ENCODE measurements at places on chromosomes 12 and 14. TPM values are rescaled to one million over a fixed set of nuclear protein-coding genes. Genes with fewer than 3 reads are reported as not detected.

ADAM21 gene
- not detected for total RNA-seq

SMIM41 gene
- total RNA-seq = not detected

B4GALNT1 gene
- 2.5 TPM for total RNA-seq

CD69 gene
- 158 TPM for total RNA-seq

SYNDIG1L gene
- total RNA-seq = not detected

NINJ2 gene
- total RNA-seq = 3.0 TPM

GRCh38 chr12:131836193-131836592 lies 8.0 kb downstream of the MMP17 start:
- H3K27me3 ChIP-seq = peaks cover 14% of the 10 kb centered on the region
- H3K4me3 ChIP-seq = no peak overlapping the region
- peaks cover 4% of the 10 kb centered on the region for H3K4me1 ChIP-seq
- no peak for DNase-seq
- H3K27ac ChIP-seq = no peak overlapping the region

- DNase-seq = no peak
- no peak overlapping the region for H3K27ac ChIP-seq
- H3K27me3 ChIP-seq = no peaks in the 10 kb centered on the region
- H3K36me3 ChIP-seq = peaks cover 4% of the 10 kb centered on the region
- no peak overlapping the region for H3K4me3 ChIP-seq
- no peaks in the 10 kb centered on the region for H3K4me1 ChIP-seq
These were observed 17.2 kb downstream of the DERA start for GRCh38 chr12:15928346-15928745.

- peak overlapping the region; percentile 87 for H3K4me3 ChIP-seq
- H3K27me3 ChIP-seq = peaks cover 52% of the 10 kb centered on the region
- peak overlapping the region; percentile 82 for H3K27ac ChIP-seq
- DNase-seq = peak; percentile 66
- H3K4me1 ChIP-seq = peaks cover 32% of the 10 kb centered on the region
These were observed 18.0 kb downstream of the SLC24A4 start for GRCh38 chr14:92340931-92341330.

DNA sequence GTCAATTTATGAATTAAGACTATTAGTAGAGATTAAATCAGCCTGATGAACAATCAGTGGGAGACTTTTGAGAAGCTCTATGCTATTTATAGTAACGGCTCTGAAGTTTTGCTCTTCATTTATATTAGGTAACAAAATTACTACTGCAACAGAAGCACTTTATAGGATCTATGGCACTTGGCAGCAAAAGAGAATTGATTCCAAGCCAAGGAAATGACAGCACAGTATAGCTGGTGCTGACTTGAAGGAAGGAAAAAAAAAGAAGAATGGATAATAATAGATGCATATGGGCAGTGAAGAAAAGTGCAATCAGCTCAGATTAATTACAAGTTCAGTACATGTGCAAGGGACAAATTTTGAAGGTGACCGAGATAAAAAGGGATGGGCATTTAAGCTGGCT lies 228.2 kb upstream of the PPFIA2 start:
- no peak overlapping the region for H3K27ac ChIP-seq
- no peaks in the 10 kb centered on the region for H3K36me3 ChIP-seq
- DNase-seq = no peak
- H3K27me3 ChIP-seq = no peaks in the 10 kb centered on the region
- no peak overlapping the region for H3K4me3 ChIP-seq

DNA sequence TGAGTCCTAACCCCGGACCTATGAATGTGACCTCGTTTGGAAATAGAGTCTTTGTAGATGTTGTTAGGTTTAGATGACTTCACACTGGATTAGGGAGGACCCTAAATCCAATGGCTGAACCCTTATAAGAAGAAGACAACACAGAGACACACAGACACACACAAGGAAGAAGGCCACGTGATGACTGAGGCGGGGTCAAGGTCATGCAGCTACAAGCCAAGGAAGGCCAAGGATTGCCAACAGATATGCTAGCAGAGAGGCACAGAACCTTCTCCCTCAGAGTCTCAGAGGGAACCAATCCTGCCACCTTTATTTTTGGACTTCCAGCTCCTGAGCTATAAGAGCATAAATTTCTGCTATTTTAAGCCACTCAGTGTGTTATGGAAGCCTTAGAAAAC lies 31.8 kb downstream of the LTBP2 start:
- peaks cover 15% of the 10 kb centered on the region for H3K27me3 ChIP-seq
- peak overlapping the region; percentile 59 for H3K4me3 ChIP-seq
- H3K27ac ChIP-seq = peak overlapping the region; percentile 50
- peaks cover 65% of the 10 kb centered on the region for H3K4me1 ChIP-seq
- no peak for DNase-seq

DNA sequence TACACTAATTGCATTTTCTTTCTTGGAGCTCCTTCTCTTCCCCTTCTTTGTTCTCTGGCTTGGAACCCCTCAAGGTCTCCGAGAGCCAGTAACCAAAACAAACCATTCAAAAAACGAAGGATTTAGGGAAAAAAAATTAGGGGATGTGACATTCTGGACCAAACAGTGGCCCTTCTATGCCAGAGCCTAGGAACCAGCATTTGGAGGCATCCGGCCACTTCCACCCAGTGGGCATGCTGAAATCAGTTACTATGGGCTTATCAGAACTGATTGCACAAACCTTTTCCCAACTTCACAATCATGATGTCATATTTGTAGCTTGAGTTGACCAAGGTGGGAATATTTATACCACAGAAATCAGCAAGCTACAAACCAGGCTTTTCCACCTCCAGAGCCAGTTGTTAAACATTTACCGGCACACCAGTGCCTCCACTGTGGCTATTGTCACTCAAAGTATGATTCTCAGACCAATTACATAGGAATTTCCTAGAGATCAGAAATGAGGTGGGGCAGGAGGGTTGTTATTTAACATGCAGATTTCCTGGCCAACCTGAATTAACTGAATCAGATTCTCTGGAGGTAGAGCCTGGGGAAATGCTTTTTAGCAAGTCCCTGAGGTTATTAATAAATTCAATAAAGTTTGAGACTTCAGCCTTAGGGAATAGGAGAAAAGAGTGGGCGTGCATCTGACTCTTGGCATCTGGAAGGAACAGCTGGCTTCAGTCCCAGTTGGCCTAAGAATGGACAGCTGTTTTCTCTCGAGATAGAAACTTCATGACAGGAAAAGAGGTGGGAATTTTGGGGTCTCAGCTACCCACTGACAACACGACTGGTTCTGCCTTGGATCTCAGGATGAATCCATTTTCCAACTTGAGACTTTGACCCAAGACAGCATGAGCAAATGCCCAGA lies 273.9 kb downstream of the ZFP36L1 start:
- H3K27ac ChIP-seq = no peak overlapping the region
- peaks cover 13% of the 10 kb centered on the region for H3K4me1 ChIP-seq
- no peaks in the 10 kb centered on the region for H3K36me3 ChIP-seq

GRCh38 chr12:71474791-71475190 lies 35.2 kb downstream of the LGR5 start:
- H3K27me3 ChIP-seq = peaks cover 6% of the 10 kb centered on the region
- DNase-seq = no peak
- H3K4me1 ChIP-seq = no peaks in the 10 kb centered on the region
- no peak overlapping the region for H3K4me3 ChIP-seq

- H3K4me3 ChIP-seq = peak overlapping the region; percentile 93
- H3K4me1 ChIP-seq = peaks cover 83% of the 10 kb centered on the region
- H3K27me3 ChIP-seq = peaks cover 8% of the 10 kb centered on the region
These were observed 155.5 kb upstream of the CCND2 start for GRCh38 chr12:4118017-4118510.

DNA sequence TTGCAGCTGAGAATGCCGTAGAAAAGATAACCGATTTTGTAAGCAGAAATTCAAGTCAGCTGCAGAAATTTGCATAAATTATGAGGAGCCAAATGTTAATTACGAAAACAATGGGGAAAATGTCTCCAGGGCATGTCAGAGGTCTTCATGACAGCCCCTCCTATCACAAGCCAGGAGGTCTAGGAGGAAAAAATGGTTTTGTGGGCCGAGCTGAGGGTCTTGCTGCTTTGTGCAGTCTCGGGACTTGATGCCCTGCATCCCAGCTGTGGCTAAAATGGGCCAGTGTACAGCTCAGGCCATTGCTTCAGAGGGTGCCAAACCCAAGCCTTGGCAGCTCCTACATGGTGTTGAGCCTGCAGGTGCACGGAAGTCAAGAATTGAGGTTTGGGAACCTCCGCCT lies 131.2 kb upstream of the PDE3A start:
- H3K27ac ChIP-seq = no peak overlapping the region
- no peak overlapping the region for H3K4me3 ChIP-seq
- no peak for DNase-seq
- no peaks in the 10 kb centered on the region for H3K4me1 ChIP-seq

DNA sequence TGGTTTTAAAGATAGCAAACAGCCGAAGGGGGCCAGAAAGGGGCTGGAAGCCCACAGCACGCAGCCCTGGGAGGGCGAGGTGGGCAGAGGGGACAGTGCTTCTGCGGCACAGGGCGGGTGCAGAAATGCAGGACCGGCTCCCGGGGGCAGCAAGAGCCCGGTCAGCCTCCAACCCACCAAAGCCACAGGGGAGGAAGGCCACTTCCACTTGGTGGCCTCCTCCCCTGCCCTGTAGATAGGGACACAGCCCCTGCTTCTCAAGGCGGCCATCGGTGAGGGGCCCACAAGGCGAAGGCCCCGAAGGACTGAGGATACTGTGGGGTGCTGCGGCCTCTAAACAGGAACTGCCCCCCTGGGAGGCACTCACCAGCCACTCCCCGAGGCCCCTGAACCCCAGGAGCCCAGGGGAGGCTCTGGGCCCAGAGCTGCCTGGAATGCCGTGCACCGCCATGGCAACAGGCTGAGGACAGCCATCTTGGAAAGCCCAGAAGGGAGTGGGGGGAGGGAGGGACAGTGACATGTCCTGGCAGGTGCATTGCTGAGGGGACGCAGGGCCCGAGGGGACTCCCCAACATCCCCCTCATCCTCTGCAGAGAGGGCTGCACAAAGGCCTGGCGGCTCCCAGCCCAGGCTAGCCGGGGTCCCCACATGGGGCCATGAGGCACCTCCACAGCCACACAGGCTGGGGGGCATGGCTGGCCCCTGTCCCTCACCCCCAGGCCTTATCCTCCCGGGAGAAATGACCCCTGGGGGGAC lies 114.7 kb downstream of the NCOR2 start:
- no peaks in the 10 kb centered on the region for H3K36me3 ChIP-seq
- H3K27me3 ChIP-seq = no peaks in the 10 kb centered on the region
- H3K27ac ChIP-seq = no peak overlapping the region
- peak overlapping the region; percentile 33 for H3K4me3 ChIP-seq
- peaks cover 37% of the 10 kb centered on the region for H3K4me1 ChIP-seq

GRCh38 chr12:77514511-77514910 lies 316.2 kb upstream of the NAV3 start:
- H3K36me3 ChIP-seq = no peaks in the 10 kb centered on the region
- H3K27ac ChIP-seq = no peak overlapping the region
- H3K4me3 ChIP-seq = no peak overlapping the region
- no peaks in the 10 kb centered on the region for H3K4me1 ChIP-seq
- no peaks in the 10 kb centered on the region for H3K27me3 ChIP-seq

DNA sequence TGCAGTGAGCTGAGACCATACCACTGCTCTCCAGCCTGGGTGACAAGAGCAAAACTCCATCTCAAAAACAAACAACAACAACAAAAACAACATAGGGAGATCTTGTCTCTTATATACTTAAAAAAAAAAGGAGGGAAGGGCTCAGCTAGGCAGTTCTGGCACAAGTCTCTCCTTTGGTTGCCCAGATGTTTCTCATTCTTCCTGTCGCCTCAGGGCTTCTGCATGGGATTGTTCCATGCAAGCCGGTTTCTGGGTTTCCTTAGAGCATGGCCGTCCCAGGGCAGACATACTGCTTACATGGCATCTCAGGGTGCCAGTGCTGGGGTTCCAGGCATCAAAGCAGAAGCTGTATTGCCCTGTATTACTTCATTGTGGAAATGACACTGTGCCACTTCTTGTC lies 5.2 kb upstream of the SLC8B1 start:
- H3K36me3 ChIP-seq = no peaks in the 10 kb centered on the region
- DNase-seq = no peak
- H3K4me3 ChIP-seq = no peak overlapping the region
- no peaks in the 10 kb centered on the region for H3K27me3 ChIP-seq
- no peak overlapping the region for H3K27ac ChIP-seq
- no peaks in the 10 kb centered on the region for H3K4me1 ChIP-seq

DNA sequence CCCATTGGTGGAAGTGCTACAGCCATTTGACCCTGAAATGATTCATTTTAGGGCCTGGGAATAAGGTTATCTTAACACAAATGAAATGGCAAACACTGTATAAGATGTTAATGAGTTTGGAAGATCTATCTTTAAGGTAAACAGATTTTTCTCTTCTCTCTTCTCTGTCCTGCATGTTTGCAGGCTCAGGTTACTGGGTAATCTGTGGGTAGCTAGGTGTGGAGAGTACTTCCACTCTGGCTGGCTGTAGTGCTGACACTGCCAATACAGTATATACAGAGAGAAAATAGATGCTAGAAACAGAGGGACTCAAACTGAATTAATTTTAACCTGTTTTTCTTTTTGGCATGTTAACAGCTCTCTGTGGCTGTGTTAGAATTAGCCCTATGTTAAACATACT lies 84.6 kb downstream of the SLC38A6 start:
- H3K4me3 ChIP-seq = no peak overlapping the region
- H3K27ac ChIP-seq = no peak overlapping the region
- H3K27me3 ChIP-seq = no peaks in the 10 kb centered on the region
- no peak for DNase-seq

DNA sequence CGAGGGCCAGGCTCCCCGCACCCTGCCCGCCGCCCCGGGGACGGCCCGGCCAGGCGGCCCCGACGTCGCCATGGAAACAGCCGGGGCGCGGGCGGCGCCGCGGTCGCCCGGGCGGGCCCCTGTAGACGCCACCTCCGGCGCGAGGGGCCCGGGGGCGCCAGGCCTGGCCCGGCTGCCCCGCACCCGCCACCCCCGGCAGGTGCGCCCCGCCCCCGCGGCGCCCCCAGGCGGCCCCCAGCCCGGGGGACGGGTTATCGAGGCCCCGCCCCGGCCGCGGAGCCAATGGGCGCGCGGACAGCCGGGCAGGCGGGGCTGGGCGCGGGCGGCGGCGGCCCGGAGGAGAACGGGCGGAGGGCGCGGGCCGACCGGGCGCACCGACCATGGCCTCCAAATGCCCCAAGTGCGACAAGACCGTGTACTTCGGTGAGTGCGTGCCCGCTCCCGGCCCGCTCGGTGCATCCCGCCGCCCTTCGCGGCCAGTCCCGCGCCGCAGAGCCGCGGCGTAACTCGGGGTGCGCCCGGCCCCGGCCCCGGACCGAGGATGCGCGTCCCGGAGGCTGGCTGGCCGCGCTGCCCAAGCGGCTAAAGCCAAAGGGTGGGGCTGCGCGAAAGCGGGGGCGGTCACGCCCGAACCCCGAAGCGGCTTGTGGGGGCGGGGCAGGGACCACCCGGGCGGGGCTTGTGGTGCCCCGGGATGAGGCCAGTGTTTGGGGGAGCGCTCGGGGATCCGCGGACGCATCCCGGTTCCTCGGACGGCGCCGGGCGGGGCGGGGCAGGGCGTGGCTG lies at the start of gene CRIP2:
CRIP2 (plus strand) TSS at position 339 of the 786 bp plus-strand sequence; CDS start at position 381, 42 bp downstream.
- peaks cover 6% of the 10 kb centered on the region for H3K4me1 ChIP-seq
- H3K36me3 ChIP-seq = peaks cover 5% of the 10 kb centered on the region
- H3K4me3 ChIP-seq = peak within 1 kb of the TSS; percentile 72

DNA sequence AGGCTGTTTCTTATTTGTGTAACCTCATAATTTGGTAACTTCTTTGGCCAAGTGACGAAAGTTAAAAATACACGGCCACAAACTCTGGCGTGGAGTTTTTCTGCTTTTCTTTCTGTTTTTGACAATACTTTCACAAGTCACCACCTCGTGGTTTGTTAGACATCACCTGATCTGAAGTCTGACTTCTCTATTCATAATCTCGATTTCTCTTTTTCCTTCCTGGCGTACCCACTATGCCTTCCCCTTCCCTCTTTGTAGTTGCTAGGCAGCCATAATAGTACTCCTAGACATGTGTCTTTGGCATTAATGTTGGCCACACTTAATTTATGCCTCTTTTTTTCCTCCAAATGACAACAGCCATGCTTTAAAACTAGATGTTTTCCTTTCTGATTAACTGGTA lies 97.6 kb downstream of the POLR3B start:
- DNase-seq = no peak
- H3K36me3 ChIP-seq = peaks cover 2% of the 10 kb centered on the region
- H3K27me3 ChIP-seq = no peaks in the 10 kb centered on the region
- no peak overlapping the region for H3K27ac ChIP-seq
- H3K4me1 ChIP-seq = no peaks in the 10 kb centered on the region
- no peak overlapping the region for H3K4me3 ChIP-seq
